ENCODE measurements at places on chromosomes 16 and 17.

- DNase-seq = no peak
Measured at GRCh38 chr17:73166731-73167581, 2.1 kb downstream of the SSTR2 start.

DNA sequence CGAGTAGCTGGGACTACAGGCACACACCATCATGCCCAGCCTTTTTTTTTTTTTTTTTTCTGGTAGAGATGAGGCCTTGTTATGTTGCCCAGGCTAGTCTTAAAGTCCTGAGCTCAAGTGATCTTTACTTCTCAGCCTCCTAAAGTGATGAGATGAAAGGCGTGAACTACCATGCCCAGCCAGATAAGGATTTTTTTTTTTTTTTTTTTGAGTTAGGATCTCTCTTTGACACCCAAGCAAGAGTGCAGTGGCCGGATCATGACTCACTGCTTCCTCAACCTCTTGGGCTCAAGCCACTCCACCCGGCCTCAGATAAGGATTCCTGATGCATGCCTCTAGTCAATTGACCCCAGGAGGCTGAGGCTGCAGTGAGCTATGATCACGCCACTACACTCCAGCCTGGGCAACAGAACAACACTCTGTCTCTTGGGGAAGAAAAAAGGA is 11.2 kb upstream of the PLEKHG4 start:
- no peak for DNase-seq

GRCh38 chr16:9192746-9193145 is 101.3 kb downstream of the HAPSTR1 start:
- DNase-seq = no peak

DNA sequence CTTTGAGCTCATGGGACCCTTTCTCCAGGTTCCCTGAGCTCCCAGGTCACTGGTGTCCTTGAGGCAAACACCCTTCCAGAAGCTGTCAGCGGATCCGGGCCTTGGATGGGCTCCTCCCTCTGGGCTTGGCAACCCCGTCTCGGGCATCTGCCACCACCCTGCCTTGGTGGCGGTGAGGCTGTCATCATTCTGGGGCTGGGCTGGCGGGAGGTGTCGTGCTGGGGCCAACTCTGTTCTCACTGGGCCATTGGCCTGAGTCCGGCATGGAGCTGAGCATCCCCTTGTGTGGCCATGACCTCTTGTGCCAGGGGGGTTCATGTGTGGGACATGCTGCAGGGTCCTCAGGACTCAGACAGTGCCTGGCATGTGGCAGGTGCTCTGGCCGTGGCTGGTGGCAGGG is 197.6 kb downstream of the LAT start:
- DNase-seq = no peak

- no peak for DNase-seq
Measured at GRCh38 chr16:27225536-27226360, 22.4 kb downstream of the KDM8 start.
